ENCODE measurements at places on chromosomes 11 and 22. TPM values are rescaled to one million over a fixed set of nuclear protein-coding genes. Genes with fewer than 3 reads are reported as not detected.
A peak's percentile ranks its signal among the peaks of the same experiment; 100 is the strongest.

Gene P4HA3
- total RNA-seq = 1.9 TPM

Gene GAS2
- total RNA-seq = 1.2 TPM

DNA sequence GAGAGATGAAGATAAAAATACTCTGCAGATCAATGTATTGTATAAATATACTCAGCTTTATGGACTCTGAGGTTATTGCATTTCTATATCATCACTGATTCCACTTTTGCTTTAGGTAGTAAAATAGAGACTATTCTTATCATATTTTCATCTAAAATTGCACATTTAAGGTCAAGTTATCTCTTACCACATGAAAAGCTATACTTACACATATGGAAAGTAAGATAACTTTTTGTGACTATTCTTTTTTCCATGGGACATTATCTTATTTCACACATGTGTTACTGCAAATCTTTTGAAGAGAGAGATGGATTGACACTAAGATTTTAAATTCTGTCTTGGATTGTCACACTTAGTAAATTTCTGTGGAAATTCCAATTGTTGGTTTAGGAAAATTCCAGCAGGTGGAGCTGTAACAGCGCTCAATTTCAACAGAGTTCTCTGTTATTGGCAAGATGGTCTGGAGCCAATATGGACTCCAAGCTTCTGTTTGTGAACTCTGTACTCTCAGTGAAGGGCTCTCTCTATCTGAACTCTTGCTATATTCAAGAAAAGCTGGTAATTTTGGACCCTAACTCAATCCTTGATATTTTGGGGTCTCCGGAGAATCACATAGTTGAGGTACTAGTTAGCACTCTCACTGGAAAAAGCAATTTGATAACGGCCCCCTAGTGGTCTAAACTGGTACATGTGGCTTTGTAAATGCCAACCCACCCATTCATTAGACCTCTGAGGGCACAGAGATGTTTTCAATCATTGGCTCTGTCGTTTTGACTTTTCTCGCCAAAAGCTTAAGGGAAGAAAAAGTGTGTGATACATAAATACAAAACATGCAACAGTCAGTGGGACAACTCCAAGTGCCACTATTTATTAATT lies 429.7 kb downstream of the ETS1 start:
- DNase-seq = peak; percentile 57

Gene PNPLA2
- 80.1 TPM for total RNA-seq

Gene SPI1
- total RNA-seq = 43.6 TPM

Gene PICK1
- 44.2 TPM for total RNA-seq

Gene FADD
- 31.5 TPM for total RNA-seq

GRCh38 chr11:6022956-6023355 lies 7.6 kb downstream of the OR56A1 start:
- DNase-seq = peak; percentile 33

GRCh38 chr11:130308886-130309285 lies 5.8 kb downstream of the ZBTB44 start:
- DNase-seq = peak; percentile 71

Gene IFITM10
- total RNA-seq = 30.3 TPM

DNA sequence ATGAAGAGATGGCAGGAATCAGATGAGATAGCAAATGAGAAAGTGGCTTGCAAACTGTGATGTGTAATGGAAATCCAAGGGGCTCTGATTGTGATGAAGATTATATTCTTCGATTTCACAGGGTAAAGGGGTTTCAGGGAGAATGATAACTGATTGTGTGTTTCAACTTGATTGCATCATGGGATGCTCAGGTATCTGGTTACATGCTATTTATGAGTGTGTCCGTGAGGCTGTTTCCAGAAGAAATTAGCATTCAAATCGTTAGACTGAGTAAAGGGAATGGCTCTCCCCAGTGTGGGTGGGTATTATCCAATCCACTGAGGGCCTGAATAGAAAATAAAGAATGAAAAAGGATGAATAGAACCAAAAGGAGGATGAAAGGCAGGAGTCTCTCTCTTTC lies 278.7 kb upstream of the LARGE1 start:
- no peak for DNase-seq

Gene ZP1
- 0.60 TPM for total RNA-seq

All from adrenal gland (tissue), 19 donors.